ENCODE measurements at places on chromosomes 5 and 9. TPM values are rescaled to one million over a fixed set of nuclear protein-coding genes. Genes with fewer than 3 reads are reported as not detected.

DNA sequence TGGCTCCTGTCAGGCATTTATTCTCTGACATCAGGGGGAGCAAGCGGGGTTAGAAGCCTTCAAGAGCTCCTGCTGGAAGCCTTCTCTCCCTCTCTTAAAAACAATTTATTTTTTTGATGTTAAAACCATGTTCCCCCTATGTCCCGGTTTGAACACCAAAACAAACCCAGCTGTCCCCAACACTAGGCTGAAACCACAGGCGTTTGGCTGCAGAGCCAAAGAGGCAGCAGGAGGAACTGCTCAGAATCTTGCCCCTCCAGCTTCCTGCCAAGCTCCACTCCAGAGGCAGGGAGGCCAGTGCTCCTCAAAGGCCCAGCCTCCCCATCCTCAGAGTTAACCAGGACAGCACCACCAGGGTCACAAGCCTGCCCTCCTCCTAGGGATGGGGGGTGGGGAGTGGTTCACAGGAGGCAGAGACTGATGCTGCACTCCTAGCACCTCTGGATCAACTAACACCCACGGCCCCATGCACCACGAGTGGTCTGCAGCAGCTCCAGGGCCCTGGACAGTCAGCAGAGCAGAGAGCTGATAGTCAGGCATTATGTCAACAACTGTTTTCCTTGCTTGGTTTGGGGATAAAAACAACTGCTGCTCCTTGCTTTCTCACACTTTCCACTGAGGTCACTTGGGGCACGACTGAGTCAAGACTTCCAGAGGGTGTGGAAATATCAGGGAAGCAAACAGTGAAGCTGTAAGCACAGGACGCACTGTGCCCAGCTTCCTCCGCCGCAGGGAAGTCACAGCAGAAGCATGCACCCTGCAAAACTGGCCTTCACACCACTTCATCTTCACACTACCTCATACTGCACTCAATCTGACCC lies 96.5 kb upstream of the ADRA1B start:
- peak; percentile 32 for DNase-seq

SHB gene
- 29.5 TPM for total RNA-seq

GRCh38 chr9:81671880-81672280 lies 17.5 kb downstream of the TLE1 start:
- no peak for DNase-seq

DBN1 gene
- total RNA-seq: 349 TPM

EIF4EBP3 gene
- total RNA-seq: 2.9 TPM

SHOC1 gene
- not detected for total RNA-seq

DNA sequence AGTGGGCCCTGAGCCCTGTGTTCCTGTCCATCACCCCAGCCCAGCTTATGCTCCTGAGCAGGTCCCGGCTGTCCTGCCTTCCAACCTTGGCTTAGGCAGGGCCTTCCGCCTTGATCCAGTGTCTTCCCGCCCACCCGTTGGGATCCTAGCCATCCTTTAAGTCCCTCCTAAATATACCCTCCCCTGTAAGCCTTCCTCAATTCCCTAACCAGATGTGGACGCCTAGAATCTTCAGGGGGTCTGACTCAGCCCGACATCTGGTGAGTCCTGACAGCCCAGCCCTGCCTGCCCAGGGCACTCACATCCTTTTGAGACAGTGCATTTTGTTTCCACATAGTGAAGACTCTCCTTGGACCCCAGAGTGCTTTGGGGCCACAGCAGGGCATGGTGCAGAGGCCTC lies 23.7 kb downstream of the SLC6A7 start:
- DNase-seq: no peak

SPATA9 gene
- total RNA-seq: 0.53 TPM

NMUR2 gene
- total RNA-seq: not detected

GRCh38 chr9:89496645-89497256 lies 1.2 kb downstream of the SEMA4D start:
- no peak for DNase-seq

DNA sequence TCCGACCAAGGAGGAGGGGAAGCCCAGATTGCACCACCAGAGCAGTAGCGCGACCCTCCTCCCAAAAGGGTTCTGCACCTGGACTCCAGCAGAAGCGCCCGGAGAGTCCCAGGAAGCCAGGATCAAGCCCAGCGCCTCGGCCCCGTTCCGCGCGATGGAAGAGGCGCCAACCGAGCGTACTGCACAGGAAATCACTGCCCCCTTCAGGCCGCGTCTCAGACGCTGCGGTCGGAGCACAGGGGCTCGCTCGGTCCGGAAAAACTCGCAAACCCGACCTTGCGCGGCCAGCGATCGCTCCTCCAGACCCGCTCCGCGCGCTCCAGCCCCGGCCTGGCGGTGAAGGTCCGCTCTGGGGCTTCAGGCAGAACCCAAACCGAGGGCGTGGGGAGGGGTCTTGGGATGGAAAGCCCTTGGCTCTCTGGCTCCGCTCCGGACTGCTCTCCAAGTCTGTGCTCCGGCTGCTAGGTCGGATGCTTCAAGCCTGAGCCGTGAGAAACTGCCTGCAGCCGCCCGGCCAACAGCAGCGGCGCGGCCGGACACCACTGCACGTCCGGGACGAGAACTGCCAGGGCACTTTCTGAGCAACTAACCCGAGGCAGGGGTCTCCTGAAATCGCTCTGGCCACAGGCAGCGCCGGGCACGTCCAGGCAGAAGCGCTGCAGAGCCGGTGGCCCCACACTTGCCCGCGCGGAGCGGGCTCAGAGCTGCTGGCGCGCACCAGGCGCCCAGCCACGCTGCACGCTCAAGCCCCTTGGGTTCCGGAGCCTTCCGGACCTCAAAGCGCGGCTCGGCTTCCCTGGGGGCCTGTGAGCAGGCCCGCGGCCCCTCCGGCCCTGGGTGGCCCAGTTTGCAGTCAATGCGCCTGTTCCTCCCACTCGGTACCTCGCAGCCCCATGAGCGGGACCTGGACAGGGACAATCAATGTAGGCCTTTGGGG lies 1.3 kb downstream of the GABBR2 start:
- DNase-seq: peak; percentile 50

GRCh38 chr5:91938441-91938840 lies 555.3 kb upstream of the ARRDC3 start:
- DNase-seq: no peak

- DNase-seq: no peak
Observed at GRCh38 chr5:54401515-54401914, 54.0 kb upstream of the HSPB3 start.

FAXDC2 gene
- 3.7 TPM for total RNA-seq

DNA sequence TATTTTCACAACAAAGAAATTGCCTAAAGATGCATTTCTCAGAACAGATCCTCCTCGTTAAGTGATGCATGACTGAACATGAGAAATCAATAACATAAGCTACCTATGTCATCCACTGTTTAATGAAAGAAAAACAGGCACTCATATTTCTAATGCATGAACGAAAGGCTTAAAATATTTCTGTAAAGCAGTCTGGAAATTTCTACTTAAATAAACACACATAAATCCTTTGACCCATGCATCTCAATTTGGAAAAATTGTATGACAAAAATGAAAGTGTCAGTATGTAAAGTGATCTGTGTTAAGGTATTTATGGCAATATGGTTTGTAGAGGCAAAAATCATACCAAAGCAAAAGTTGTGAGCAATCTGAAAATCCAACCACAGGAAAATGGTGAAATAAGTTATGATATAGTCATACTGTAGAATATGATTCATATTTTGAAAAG lies 399.2 kb upstream of the GRAMD2B start:
- DNase-seq: no peak

GFI1B gene
- not detected for total RNA-seq

DNA sequence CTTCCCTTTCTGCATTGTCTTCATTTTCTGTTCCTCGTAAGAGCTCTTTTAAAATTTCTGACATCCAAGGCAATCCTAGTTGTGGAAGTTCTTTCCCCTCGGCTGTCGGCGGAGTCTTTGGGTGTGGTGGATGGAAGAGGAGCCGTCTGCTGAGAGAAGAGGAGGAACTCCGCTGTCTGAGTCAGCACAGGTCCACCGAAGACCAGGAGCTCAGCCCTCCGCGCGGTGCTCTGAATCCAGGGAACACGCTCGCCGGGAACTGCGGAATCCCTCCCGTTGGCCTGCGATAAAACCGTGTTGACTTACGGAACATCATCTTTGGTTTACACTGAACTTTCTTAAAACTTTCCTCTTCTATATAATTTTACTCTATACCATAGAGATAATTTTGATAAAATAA lies 100.7 kb upstream of the IRX4 start:
- no peak for DNase-seq

GRCh38 chr5:154189256-154189818 lies 1.2 kb upstream of the GALNT10 start:
- no peak for DNase-seq

DNA sequence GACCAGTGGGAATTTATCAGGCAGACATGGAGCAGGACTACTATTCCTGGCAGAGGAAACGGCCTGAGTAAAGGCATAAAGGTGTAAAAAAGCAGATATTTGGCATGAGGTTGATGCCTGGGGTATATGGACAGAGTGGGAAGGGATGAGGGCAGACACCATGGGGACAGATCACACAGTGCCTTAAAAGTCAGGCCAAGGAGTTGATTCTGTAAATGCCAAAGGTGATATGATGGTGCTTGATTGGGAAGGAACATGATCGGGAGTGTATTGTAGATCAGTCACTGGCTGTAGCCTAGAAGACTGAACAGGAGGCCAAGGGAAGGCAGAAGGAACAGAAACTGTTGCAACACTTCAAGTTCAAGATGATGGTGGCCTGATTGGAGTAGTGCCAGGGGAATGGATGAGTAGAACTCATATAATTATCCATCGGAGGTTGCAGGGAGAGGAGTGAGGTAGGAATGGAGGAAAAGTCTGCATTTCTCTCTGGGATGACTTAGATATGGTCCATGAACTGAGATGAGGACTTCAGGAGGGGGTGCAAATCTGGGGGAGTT lies 594.3 kb upstream of the KLF4 start:
- DNase-seq: no peak

- no peak for DNase-seq
Observed at GRCh38 chr9:94014920-94015319, 59.8 kb upstream of the BARX1 start.

DNA sequence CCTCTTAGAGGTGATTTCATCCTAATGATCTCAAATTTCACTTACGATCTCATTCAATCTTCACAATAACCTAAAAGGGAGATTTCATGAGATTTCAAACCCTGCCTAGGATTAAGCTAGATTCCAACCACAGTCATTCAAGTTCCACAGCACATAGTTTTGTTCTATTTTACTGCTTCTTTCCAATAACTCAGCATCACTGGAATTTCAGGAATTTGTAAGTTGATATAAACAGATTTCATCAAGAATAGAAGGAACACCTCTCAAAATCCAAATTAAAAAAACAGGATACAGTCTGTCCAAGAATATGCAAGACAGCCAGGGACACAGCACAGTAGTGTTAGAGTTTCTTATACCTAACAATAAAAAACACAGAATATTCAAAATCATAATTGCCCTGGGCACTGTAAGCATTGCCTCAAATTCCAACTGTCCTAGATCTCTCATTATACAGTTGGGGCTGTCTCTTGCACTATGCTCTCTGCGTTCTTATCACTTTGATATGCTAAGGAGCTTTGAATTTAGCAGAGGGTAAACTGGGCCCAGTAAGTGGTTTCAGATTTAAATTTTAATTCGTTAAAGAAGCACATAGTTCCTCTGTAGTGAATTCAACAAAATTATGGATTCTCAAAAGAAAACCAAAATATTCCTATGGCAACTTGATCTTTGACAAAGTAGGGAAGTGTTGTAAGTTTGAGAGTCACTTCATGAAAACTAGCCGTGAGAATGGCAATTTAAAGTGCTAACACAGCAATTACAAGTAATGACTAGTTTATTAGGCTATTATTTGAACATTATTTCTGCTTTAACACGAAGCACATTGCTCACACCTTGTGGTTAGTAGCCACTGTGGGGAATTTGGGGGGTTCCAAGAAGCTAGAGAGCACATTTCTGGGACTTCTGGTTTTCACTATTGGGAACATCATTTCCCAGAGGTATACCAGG lies 478.6 kb upstream of the C9orf72 start:
- no peak for DNase-seq

GRCh38 chr5:151101151-151101550 lies 20.3 kb upstream of the TNIP1 start:
- DNase-seq: no peak

- peak; percentile 4 for DNase-seq
Observed at GRCh38 chr5:67425514-67425913, 228.9 kb upstream of the CD180 start.

MYOZ3 gene
- 0.32 TPM for total RNA-seq

SLC9A3 gene
- total RNA-seq: 0.68 TPM

BHMT2 gene
- total RNA-seq: 1.1 TPM

DNA sequence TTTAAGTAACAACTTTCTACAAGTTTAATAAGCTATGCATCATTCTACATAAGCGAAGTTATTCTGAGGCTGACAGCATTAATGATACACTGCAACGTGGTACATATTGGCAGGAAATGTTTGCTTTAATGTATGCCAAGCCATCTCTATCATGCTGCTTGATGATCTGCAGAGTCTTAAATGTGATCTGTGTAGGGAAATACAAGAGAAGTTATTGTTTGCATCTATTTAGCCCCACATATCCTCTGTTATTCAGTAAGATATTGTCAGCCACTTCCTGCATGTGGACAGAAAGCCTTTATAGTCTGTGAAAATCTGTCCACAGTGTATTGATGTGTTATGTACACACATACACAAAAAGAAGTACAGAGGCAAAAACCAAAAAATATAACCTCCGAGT lies 193.1 kb upstream of the FREM1 start:
- DNase-seq: no peak

WDR38 gene
- total RNA-seq: not detected

- DNase-seq: peak; percentile 81
Observed at GRCh38 chr9:129626625-129627284, 792 bp downstream of the NTMT1 start.

DNA sequence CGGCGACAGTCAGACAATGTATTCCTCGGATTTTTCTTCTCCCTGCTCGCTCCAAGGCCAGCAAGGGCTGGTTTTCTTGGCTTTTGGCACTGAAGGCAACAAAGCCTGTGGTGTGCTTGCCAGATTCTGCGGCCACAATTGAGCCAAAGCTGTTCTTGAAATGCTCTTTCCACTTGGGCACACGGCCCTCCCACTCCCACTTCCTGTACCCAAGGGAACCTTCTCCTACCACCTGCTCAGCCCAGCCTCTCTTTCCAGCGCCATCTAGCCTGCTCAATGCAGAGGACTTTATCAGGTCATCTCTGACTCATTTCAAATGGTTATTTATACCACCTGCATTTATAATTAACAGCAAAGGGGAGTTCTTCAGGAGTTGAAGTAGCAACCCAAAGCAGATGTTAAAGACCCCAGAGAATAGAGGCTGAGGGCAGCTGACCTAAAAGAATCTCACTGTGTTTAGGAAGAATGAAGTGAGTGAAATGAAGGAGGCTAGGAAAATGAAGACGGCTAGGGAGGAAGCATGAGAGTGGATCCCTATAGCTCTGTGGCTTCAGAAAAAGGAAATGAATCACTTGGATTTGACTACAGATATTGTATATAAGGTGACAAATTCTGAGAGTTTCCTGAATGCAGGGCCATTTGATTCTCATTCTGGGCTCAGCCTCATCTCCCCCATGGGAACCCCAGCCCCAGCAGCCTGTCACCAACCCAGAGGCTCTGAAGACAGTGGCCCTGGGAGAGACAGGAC lies 439.0 kb downstream of the ENC1 start:
- DNase-seq: peak; percentile 42

DNA sequence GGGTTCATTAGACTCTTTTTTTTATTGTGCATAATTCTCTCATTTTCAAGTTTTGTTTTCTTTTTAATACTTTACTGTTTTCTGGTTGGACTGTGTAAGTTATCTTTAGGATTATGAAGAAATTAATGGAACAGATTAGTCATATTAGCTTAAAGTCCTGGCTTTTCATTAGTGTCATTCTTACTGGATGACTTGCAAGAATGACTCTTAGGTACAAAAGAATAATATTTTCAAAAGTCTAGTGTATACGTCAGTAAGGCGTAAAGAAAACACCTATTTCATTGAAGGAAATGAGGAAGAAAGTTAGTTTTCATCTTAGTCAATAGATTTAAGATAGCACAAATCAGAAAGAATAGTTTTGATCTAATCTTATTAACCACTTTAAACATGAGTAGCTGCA lies 20.4 kb downstream of the UHRF2 start:
- peak; percentile 53 for DNase-seq

Data from HFFc6 (cell line).